AG04449 (cell line): ENCODE measurements at places on chromosomes 2 and 18.

DNA sequence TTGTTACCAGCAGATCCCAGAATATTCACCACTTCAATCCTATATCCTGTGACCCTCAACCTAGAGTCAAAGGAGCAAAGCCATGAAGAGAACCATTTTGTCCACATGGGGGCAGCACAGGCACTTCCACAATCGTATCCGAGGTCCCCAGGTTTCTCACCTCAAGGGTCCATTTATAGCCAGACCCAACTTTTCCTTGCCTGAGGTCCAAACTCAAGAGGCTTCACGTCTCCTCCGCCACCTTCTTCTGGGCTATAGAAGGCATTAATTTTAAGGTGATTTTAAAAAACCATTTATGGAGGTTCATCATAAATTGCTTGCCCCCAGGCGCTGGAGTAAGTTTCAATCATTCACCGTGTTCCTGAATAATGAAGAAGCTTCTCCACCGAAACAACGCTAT, 111.6 kb upstream of the NABP1 start:
- no peak for DNase-seq

- no peak for DNase-seq
Observed at GRCh38 chr2:171479154-171479814, 43.0 kb upstream of the CYBRD1 start.

DNA sequence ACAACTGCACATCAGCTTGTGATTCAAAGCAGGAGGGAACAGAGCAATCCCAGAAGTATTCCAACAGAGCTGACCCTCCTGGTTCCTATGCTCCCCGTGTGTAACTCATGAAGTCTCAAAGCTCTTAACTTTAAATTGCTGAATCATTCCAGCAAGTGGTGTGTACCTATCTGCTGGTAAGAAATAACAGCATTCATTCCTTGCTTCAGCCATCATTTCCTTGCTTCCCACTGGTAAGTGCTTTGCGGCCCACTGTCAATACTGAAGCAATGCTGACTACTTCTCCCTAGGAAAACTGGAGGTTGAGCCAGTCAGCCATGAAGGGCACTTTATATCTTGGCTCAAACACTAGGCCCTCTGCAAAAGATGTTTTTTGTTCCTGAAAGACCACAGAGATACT, 222.4 kb downstream of the EXOC6B start:
- DNase-seq, result no peak

DNA sequence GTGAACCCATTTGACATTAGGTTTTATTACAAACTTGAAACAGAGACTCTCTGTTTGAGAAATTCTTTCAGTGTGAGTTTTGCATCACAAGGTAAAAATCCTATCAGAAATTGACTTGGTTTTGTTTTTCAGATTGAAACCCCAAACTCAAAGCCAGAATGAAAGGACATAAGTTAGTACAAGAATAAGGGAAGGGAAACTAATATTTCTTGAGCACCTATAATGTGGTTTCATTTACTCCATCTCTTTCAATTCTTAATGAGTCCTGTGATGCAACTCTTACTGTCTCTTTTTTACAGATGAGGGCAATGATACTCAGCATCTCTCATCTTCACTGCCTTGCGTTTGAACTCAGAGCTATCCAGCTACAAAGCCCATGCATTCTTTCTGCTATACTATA, 210.0 kb upstream of the SIX3 start:
- no peak for DNase-seq

GRCh38 chr2:26950246-26950645, 20.2 kb upstream of the MAPRE3 start:
- DNase-seq, result no peak

DNA sequence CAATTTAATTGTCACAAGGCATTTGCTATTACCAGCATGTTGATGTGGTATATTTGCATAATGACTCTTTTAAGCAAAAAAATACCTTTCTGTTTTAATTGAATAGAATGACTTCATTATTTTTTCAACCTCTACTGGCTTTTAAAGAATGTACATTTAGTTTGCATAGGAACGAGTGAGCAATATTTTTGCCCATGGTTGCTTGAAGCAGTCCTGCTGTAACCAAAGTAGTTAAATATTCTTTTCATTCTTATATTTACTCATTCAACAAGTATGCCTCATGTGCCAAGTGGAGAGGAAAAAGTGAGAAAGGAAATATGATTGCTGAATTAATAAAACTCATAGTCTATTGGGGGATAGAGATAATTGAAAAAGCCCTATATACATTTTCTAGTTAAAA, 184.7 kb downstream of the DSEL start:
- DNase-seq, result no peak

- no peak for DNase-seq
Observed at GRCh38 chr2:112342067-112342550, 66.7 kb downstream of the ZC3H6 start.

DNA sequence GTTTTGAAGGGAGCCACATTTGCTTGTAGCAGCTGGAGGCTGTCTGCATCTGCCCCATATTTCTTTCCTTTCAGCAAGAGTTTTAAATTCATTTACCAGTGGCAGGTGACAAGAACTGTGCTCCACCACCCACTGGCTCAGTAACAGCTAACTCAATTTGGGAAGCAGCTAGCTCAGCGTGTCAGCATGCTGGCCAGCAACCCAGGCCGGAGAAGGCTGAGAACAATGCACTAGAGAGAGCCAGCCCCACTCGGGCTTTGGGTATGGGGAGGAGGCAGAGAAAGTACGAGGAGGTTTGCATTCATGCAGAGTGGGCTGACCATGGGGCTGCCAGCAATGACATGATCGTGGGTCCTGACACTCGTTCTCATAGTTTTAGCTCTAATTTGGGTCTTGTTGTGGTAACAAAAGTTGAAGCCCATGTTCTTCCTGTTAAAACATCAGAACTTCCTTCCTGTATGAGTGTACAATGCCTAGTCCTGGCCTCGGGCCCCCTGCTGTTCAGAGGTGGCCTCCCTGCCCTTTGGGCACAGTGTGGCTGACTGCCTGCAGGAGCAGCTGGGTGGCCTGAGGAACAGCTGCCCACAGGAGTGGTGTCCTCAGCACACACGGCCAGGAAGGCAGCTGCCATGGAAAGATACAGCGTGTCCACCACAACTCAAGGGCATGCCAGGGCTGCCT, 23.0 kb downstream of the CDC42EP3 start:
- DNase-seq, result no peak

GRCh38 chr18:42080340-42080739, 125.3 kb downstream of the PIK3C3 start:
- DNase-seq, result no peak

DNA sequence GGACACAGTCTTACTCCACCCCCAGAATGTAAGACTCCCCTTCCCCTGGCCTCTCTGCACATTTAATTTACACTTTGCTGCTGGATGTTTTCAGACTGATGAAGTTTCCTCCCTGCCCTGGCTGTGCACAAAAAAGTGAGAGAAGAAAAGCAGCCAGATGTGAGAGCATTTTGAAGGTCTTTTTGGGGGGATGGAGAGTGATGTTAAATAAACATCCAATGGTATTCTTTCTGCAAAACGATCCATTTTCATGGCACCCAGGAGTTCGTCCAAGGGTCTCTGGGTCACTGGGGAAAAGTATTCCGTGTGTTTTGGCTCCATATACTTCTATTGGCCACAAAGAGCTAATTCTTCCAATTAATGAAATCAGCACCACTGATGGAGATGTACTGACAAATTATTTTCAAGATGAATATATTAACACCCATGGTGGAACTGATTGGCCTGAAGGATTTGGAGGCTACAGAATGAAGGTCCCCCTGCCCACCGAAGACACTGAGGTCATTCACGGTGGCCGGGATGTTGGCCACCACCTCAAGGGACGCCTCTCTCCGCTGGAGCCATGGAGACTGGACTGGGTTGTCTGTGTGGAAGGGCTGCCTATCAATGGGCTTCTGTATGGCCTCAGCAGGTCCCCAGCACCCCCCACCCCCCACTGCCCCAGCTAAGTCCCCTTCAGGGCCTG, 107.6 kb upstream of the PKDCC start:
- no peak for DNase-seq

DNA sequence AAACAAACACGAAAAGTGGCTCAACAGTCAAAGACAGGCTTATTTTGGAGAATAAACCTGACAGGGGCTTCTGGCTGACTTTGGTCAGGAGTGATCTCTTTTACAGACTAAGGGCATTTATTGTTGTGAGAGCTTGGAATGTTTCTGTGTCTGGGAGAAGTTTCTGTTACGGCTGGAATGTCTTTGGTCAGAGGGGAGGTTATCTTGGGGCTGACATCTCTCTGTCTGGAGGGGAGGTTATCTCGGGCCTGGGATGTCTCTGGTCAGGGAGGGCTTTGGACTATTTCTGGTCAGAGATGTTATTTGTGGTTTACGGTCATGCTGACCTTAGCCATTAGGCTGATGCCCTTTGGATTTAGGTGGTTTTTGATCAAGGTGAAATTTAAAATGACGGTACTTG, 345.5 kb upstream of the FSIP2 start:
- no peak for DNase-seq

- no peak for DNase-seq
Observed at GRCh38 chr18:59915606-59916005, 15.8 kb downstream of the PMAIP1 start.

- DNase-seq, result no peak
Observed at GRCh38 chr2:173523497-173523896, 168.8 kb downstream of the CDCA7 start.

- no peak for DNase-seq
Observed at GRCh38 chr2:210299866-210300373, 15.1 kb downstream of the MYL1 start.

DNA sequence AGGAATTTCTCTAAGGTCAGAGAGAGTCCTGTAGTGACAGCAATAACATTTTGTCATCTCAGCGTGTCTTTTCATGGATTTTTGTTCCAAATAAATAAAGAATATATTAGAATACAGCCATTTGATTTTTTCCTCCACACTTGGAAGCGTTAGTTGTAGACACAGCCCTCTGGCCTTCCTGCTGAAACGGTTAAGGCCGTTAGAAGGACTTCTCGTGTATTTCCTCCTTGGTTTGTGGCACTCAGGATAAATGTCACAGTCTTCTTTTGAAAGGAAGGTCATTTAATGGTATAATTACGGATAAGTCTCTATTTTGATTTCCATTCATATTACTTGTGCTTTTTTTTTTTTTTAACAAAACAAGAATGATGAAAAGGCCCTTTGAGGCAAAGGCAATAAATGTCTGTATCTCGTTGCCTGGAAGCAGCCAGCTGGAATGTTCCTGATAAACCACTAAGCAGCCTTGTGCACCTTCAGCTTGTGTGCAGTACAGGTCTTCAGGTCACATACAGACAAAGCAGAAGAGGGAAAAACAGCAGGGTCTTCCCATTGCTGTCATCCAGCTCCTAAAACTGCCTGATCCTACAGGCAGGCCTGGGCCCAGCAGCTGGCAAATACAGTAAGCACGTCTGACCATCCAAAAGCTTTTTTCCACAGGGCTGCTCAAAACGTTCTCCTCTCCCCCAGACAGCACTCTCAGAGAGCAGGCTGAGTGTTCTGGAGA, 14.4 kb downstream of the EFR3B start:
- DNase-seq, result no peak
